ENCODE measurements at places on chromosomes 2 and 18.

- no peak for DNase-seq
Measured at GRCh38 chr2:148416248-148416647, 228.3 kb upstream of the EPC2 start.

DNA sequence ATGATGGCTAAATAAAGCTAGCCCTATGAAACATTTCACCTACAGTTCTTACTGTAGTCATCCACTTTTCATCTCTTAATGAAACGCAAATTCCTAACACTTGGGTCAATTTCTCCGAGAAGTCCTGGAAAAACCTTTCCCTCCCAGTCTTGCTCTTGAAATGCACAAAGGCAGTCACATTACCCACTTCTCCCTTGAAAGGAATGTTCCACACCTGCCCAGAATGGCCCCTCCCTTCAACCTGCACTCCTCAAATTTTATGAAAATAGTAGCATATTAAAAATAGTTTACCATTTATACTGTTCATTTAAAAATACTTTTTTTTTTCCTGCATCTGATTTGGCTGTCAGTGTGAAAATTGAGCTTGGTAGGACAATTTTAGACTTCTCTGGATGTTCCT is 64.7 kb upstream of the ACAA2 start:
- no peak for DNase-seq

DNA sequence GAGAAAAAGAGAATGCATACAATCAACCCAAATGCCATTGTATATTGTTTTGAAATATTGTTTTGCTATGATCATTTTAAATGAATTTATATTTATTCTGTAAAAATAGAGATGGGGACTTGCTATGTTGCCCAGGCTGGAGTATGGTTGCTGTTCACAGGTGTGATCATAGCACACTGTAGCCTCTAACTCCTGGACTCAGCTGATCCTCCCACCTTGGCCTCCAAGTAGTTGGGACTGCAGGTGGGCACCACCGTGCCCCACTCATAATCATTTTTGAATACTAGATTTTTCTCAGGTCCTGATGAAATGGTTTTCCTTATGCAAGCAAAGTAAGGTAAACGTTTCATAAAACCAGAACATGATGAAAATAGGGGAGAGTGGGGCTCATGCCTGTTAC is 46.3 kb downstream of the TMEM17 start:
- no peak for DNase-seq

- no peak for DNase-seq
Measured at GRCh38 chr2:148479398-148479797, 165.2 kb upstream of the EPC2 start.

- DNase-seq: no peak
Measured at GRCh38 chr2:142989273-142990204, 112.1 kb downstream of the KYNU start.

DNA sequence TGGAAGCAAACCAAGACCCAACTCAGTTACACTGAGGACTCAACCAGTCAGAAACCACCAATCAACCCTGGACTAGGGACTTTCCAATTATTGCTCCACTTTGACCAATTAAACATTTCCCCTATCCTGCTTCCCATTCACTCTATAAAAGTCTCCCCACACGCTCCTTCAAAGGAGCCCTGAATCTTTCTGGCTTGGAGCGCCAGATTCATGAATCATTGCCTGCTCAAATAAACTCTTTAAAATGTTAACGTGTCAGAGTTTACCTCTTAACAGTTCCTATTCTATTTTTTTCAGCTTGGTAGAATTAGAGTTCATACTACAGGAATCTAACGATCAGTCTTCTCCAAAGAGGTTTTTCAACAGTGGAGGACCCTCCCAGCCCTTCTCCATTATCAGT is 20.7 kb upstream of the SULT1C2 start:
- DNase-seq: no peak

DNA sequence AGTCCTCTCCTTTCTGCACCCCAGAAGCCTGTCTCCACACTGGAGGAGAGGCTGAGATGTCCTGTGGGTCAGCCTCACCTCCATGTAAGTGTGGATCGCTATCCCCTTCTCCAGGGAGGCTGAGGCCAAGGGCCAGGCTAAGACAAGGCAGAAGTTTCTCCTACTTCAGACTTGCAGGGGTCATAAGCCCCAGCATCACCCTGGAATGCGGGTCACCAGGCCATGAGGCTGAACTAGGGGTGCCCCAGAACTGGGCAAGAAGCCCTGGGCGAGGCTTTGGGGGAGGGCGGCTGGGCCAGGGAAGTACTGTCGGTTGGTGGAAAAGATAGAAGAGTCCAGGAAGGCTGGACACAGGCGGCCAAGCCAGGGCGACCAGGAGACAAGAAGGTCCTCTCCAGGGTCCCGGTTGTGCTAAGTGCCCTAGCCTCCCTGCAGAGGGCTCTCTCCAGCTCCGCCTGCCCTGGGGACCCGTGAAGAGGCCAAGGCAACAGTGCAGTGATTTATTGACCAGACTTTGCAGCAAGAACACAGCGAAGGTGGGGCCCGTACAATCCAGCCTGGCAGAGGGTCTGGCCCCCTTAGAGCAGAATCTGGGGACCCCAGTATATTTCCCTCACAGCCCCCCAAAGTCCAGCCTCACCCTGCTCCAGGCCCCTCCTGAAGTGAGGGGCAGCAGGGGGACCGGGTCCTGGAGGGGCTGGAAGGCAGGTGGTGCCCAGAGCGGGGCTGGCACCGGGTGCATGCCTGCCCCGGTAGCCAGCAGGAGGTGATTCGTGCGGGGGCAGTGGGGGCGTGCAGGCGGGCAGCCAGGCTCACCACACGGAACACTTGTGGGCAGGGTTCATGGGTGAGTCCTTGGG is 8.1 kb downstream of the ECEL1 start:
- DNase-seq: no peak

DNA sequence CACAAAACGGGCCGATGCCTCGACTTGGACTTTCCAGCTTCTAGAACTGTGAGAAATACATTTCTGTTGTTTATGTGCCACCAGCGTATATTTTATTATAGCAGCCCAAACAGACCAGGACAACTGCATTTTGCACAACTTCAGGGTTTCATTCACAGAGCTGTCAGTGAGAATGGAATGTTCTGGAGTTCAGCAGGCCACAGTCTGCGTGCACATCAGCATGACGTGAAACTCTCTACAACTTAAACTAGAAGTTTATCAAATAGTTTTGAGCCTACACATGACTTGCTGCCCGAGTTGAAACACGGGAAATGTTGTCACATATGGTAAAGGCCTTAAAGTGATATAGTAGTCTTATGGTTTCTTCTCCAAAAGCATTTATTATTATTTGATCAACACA is 3.9 kb upstream of the TRIB2 start:
- no peak for DNase-seq

DNA sequence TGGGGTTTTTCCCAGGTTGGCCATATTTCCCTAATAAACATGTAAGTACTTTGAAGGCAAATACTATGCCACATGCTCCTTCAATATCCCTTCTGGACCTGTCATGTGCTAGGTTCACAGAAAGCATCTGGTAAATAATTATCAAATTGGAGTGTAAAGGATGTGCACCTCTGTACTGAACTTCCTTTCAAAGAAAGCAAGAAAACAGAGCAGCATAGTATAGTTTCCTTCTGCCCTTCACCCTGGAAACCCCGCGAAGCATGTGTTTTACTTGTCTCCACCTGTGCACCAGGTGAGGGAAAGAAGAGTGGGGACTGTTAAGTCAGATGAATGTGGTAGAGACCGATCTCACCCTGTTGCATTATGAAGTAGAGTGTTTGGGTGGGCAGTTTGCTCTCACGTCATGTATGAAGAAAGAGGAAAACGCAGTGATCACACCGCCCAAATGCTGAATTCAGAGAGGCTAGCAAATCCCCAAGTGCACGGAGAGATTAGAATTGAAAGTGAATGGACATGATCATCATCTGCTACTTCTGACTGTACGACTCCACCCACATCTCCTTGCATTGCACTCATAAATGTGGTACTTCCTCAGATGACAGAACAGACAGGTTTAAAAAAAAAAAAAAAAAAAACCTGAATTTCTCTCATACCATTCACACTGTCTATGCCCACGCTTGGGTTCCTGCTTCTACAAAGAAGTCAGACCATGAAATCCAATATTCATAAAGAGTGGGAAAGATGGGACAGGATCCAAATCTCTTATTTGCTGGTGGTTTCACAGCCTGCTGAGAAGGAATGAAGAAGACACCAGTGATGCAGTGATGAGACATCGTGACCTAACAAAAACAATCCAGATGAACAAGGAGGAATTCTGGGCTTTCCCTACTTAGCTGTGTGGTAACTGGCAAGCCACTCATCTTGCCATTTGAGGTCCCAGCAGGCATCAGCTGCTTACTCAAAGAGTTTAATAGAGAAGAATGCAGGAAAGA is 448.6 kb downstream of the BCL11A start:
- DNase-seq: no peak

DNA sequence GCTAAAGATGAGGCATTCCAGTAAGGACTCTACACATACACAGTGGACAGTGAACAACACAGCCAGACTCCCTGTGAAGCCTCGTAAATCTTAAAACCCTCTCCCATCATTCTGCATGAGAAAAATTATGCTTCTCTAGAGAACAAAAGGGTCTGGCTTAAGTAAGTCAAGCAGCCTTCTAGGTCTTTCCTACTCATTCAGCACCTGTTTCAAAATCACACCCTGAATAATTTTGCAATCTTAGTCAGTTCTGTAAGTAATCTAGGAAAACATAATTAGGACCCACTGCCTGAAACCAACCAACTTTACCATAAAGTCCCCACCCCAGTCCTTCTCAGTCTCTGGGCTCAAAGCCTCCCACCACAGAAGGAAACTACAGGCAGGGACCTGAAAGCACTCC is 19.7 kb downstream of the IAH1 start:
- DNase-seq: no peak

GRCh38 chr18:53752781-53753367 is 471.6 kb downstream of the MBD2 start:
- DNase-seq: no peak

All from T-helper 22 cell (primary cell).